ENCODE measurements at places on chromosomes 3 and 15.

DNA sequence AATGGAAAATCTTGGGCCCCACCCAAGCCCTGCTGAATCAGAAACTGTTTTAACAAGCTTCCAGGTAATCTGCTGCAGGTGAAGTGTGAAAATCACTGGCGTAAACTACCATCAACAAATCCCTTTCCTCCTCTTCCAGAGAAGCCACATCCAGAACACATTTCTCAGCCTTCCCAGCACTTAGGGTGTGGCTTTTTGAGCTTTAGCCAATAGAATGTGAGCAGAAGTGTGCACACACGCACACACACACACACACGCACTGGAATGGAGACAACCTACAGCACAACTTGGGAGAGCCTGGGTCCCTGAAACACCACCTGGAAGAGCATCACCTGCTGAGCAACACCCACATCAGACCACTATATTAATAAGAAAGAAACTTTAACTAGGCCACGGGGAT is 98.6 kb downstream of the OSBPL10 start:
- DNase-seq = no peak

- no peak for DNase-seq
Observed at GRCh38 chr3:124918524-124918923, 16.0 kb downstream of the MUC13 start.

GRCh38 chr3:131505421-131505820 is 2.6 kb upstream of the MRPL3 start:
- no peak for DNase-seq

GRCh38 chr15:65887565-65887964 is 18.3 kb downstream of the RAB11A start:
- DNase-seq = no peak

DNA sequence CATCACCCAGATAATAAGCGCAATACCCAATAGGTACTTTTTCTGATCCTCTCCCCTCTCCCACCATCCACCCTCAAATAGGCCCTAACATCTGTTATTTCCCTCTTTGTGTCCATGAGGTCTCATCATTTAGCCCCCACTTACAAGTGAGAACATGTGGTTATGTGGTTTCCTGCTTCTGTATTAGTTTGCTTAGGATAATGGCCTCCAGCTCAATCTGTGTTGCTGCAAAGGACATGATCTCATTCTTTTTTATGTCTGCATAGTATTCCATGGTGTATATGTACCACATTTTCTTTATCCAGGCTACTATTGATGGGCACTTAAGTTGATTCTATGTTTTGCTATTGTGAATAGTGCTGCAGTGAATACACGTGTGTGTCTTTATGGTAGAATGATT is 165.4 kb downstream of the MBNL1 start:
- no peak for DNase-seq

- no peak for DNase-seq
Observed at GRCh38 chr15:47820747-47821319, 103.5 kb downstream of the SEMA6D start.

- DNase-seq = no peak
Observed at GRCh38 chr3:15690748-15691147, 89.2 kb downstream of the BTD start.

- no peak for DNase-seq
Observed at GRCh38 chr15:69562116-69562515, 109.5 kb downstream of the RPLP1 start.

- DNase-seq = no peak
Observed at GRCh38 chr3:25120665-25121064, 307.4 kb upstream of the RARB start.

DNA sequence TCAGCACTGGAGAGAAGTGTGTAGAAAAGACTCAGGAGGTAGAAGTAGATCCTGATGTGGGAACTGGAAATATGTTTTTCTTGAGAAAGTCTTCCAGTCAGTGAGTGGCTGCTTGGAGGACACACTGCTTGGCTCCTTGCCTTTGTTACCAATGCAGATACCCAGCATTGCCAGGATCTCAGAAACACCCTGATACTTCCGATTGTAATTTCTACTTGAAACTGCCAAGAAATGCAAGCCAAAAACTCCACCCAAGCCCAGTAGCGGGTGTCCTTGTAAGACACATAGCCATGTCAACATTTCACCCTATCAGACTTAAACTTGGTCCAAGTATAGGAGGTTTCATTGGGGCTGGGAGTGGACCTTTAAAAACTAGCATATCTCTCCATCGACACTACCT is 141.8 kb downstream of the ALDH1A2 start:
- no peak for DNase-seq

DNA sequence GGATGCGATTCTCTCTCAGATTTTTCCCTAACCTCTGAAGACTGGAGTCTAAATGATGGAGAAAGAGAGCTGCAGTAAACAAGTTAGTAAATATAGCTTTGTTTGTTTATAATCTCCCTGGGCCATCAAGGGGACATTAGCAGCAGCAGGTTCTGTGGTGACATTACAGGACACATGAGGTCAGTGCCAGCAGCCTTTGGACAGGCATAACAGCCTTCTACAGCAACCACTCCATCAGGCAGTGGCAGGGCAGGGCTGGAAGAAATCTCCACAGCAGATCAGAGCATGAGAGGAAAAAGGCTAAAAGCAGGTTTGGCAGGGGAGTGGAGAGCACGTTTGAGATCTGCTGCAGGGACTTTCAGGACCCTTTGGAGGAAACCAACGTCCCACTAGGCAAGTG is 127.6 kb upstream of the ACP3 start:
- DNase-seq = no peak

DNA sequence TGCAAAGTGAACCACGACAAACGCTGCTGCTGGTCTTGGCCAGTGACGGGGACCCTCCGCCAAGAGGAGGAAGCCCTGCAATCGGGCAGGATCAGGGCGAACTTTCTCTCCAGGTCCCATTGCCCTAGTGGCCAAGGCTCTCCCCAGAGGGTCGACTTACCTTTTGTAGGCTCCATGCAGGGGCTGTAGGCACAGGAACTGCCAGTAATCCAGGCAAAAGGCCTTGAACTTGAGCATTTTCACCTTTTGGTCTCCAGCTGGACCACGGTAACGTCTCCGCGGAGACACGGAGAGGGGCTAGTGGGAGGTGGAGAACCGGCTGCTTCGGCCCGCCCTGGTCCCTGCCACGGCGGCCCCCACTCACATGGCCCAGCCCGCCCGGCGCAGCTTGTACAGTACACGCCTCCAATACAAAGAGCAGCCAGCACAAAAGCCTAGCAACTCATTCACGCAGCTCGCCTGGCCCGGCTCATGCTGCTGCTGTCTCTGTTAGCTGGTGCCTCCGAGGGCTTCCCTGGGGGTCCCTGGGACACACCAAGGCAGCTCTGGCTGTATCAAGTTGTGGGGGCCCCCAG is 31.0 kb downstream of the IQSEC1 start:
- no peak for DNase-seq

DNA sequence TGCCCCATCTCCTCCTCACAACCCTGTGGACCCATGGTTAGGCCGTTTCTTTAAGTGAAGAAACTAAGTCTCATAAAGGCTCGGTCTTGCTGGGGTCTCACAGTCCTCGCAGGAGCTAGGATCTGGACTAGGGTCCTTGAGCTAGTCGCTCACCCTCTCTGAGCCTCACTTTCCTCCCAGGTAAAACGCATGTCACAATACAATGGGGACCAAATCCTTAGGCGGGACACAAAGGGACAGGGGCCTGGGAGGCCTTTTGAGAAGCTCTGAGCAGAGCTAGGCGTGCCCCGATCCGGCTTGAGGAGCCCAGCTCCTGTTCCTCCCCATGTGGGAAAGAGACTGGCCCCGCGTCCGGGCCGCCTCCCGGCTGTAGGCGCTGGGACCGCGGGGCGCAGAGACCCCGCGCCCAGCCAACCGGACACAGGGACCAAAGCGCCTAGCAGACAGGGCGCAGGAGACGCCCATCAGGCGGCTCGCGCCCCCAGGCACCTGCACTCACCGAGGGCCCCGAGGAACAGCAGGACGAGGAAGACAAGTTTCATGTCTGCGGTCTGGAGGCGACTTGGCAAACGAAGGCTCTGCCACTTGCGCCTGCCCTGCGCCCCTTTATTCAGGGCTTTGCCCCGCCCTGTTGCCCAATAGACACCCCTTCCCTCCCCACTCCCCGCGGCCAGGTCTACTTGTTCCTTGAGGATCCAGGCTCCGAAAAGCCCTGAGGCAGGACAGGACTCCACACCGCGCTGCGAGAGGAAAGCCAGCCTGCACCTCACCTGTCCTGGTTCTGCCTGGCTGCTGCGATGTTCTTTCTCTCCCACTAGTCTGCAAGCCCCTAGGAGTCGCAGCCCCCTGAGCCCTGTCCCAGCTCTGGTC is at the start of gene LTF:
Gene LTF, minus strand, starts transcription at position 580 of the 870 bp plus-strand sequence. Its CDS starts 38 bp downstream, at position 542.
- DNase-seq = no peak

GRCh38 chr3:151987893-151988292 is 114.5 kb downstream of the SUCNR1 start:
- DNase-seq = no peak

DNA sequence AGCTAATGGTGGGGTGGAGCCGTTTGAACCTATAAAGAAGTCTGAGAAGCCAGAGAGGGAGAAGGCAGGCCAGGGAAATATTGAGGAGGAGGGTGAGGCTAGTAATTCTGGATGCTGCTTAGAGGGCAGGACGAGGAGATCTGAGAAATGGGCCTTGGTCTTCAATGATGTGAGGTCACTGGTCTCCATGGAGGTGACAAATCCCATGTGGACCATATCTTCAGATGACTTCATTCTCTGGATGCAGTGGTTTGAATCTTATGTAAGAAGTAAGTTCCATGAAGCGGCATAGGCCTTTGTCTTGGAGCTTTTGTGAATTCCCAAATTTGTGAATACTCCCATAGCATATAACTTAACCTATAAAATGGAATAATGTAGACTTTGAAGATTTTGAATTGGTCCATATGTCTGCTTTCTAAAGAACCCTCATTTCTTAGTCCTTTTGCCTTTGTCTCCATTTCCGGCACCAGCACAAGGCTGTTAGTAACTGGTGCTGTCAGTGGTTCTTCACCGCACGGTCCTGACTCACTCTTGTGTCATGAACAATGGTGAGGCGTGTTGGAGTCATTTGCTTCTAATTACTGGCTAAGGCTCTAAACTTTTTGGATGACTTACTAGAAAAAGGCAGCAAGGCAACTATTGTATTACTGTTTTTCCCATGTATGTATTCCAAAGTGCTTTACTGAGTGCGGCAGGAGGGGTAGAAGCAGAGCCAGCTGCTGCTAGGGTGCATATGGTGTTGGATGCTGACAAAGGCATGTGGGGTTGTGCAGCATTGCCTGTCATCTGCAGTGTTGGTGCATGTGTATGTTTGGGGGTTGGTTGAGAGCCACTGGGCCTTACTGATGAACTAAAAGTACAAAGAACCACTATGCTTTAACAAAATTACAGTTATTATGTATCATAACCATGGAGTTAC is 279.3 kb upstream of the C2CD4B start:
- DNase-seq = no peak
